Fibroblast of skin of scalp (primary cell): ENCODE measurements at places on chromosomes 1 and 21.

DNA sequence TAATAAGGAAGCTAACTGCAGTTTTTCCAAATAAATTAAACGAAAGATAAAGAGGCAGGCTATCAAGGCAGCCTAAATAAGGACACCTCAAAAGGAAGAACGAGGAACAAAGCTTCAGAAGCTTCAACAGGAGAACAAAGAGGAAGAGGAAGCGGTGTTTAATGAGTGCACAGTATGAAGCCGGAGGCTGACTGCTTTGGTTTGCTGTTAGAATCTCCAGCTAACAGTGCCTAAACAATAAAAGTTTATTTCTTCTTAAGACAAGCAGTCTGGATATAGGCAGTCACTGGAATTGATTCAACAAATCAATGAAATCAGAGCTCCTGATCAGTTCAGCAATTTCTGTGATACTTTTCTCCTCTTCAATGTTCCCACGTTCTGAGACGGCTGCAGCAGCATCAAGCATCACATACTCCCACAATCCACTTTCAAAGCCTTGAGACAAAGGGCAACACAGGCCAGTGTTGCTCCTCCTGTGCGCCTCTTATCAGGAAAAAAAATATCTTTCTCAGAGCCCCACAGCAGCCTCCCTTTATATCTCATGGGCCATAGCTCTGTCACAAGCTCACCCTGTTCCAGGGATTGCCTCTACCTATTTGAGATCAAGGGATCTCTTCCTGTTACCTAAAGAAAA, 365.6 kb upstream of the ST6GALNAC5 start:
- no peak for DNase-seq

GRCh38 chr1:38038861-38039260, 7.7 kb downstream of the POU3F1 start:
- DNase-seq: peak; percentile 73

- DNase-seq: peak; percentile 30
Observed at GRCh38 chr1:159214149-159214760, 9.6 kb downstream of the ACKR1 start.

DNA sequence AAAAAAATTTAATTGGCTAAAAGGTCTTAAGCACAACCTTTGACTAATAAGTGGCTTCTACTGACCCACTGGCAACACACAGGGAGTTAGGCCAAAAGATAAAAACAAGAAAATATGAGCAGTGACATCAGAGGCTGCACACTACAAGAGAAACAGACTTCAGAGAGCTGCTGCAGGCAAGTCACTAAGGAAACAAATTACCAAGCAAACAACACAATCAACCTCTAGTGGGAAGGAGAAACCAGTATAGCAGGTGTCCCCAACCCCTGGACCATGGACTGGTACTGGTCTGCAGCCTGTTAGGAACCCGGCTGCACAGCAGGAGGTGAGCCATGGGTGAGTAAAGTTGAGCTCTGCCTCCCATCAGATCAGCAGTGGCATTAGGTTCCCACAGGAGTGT, 20.8 kb upstream of the ENSA start:
- no peak for DNase-seq
